CD4-positive, alpha-beta T cell treated with Interleukin-6 for 4 hours (primary cell): ENCODE measurements at places on chromosomes 6 and 20.

GRCh38 chr20:50538276-50538675 lies 28.1 kb downstream of the PTPN1 start:
- DNase-seq: no peak

- no peak for DNase-seq
Observed at GRCh38 chr6:144757299-144757698, 472.2 kb downstream of the UTRN start.

GRCh38 chr6:25025919-25026301 lies 90.2 kb upstream of the RIPOR2 start:
- DNase-seq: no peak

GRCh38 chr6:136464874-136465273 lies 85.3 kb downstream of the MAP7 start:
- no peak for DNase-seq

DNA sequence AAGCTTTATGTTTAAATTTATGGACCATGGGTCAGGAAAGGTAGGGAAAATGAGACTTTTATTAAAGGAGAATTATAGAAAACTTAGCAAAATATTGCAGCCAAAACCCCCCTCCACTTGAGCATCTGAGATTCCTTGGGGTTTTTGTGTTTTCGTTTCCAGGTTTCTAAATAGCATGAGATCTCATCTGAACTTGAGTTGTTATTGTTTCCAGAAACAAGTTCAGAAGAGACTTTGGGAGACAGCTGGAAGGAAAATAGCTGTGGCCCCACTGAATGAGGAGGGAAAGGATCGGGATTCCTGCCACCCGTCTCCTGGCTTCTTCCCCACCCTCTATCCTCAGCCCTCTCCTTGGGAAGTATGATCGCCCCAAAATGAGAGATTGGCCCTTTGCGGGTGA lies 75.5 kb downstream of the TBC1D7 start:
- no peak for DNase-seq

DNA sequence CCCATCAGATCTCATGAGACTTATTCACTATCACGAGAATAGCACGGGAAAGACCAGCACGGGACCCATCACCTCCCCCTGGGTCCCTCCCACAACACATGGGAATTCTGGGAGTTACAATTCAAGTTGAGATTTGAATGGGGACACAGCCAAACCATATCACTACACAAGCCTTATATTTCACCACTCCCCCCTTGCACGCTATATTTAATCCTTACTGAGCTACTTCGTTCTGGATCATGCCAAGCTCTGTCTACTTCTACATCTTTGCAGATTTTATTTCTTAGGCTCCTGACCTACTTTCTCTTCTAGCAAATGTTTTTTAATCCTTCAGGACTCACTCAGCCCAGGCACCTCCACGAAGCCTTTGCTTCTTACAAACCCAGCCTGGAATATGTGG lies 452.6 kb upstream of the SOX4 start:
- DNase-seq: no peak
